ENCODE measurements at places on chromosomes 7 and 10.

DNA sequence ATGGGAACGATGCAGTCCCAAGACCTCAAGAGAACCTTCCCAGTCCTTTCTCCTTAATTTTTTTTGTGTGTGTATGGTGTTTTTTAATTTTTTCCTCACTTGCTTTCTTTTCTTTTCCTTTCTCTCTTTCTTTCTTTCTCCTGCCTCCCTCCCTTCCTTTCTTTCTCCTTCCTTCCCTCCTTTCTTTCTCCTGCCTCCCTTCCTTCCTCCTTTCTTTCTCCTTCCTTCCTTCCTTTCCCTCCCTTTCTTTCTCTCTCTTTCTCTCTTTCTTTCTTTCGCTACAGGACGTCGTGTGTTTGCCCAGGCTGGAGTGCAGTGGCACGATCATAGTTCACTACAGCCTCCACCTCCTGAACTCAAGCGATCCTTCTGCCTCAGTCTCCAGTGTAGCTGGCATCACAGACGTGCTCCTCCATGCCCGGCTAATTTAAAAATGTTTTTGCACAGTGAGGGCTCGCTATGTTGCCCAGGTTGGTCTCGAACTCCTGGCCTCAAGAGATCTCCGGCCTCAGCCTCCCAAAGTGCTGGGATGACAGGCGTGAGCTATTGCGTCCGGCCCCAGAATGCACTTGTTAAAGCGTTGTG lies 709 bp upstream of the NIPSNAP2 start:
- DNase-seq = no peak

DNA sequence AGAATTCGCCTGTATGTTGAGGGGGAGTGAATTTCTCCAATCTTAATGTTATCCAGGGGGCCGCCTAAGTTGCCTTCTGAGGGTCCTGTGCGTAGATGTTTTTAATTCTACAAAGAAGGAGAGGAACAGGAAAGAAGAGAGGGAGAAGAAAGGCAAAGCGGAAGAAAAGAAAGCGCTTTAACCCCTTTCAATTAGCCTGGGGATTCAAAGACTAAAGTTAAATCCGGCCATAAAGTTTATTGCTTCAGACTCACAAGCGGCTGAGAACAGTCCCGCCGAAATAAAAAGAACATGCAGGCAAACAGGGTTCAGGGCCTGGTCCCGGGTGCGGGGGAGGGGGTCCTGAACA lies 4.5 kb downstream of the HOXA5 start:
- no peak for DNase-seq

DNA sequence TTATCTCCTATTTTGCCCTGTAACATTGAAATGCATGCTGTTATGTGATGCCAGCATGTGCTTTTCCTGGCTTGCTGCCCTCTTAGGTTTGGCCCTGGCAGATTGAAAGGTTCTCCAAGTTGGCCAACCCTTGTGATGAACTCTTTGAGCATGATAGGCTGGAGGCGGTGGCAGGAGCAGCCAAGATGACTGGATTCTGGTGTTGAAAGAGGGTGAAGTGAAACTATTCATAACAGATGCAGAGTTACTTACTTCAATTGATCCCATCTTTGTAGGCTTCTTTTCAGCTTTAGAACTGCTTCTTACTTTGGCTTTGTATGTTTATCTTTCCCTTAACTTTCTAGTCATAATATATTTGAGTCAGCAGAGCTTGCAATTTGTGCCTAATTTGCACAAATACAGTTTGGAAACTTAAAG lies 57.6 kb downstream of the BICC1 start:
- DNase-seq = no peak

DNA sequence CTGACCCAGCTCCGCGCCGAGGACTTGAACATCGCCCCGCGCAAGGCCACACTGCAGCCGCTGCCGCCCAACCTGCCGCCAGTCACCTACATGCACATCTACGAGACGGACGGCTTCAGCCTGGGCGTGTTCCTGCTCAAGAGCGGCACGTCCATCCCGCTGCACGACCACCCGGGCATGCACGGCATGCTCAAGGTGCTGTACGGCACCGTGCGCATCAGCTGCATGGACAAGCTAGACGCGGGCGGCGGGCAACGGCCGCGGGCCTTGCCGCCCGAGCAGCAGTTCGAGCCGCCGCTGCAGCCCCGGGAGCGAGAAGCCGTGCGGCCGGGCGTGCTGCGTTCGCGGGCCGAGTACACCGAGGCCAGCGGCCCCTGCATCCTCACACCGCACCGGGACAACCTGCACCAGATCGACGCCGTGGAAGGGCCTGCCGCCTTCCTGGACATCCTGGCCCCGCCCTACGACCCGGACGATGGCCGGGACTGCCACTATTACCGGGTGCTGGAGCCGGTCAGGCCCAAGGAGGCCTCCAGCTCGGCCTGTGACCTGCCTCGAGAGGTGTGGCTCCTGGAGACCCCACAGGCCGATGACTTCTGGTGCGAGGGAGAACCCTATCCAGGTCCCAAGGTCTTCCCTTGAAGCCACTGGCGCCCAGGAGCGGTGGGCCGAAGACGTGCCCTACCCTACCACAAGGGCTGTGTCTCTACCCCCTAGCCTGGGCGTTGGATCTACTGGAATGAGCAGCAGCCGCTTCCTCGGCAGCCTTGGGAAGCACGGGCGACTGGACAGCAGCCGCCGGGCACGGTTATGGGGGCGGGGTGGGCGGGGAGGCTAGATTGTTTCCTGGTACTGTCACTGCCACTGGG lies 945 bp downstream of the ADO start:
- DNase-seq = peak; percentile 45

GRCh38 chr7:29469281-29469680 lies 94.4 kb upstream of the PRR15 start:
- DNase-seq = no peak

- DNase-seq = no peak
These were observed 64.9 kb downstream of the CFAP46 start for GRCh38 chr10:132877473-132877872.

DNA sequence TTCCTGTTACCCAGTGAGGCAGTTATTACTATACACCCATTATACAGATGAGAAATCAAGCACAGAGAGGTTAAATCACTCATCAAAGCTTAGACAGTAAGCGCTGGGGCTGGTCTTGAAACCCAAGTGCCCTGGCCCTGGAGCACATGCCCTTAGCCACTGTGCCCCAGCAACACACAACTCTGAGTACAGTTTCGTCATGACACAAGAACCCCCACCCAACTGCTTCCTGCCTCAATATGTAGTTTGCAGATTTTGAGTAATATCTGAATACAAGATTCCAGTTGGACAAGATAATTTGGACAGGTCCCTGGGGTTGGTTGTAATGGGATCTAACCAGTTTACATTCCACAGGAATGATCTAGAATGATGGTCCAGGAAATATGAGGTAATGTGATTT lies 62.8 kb downstream of the SH3PXD2A start:
- DNase-seq = no peak

DNA sequence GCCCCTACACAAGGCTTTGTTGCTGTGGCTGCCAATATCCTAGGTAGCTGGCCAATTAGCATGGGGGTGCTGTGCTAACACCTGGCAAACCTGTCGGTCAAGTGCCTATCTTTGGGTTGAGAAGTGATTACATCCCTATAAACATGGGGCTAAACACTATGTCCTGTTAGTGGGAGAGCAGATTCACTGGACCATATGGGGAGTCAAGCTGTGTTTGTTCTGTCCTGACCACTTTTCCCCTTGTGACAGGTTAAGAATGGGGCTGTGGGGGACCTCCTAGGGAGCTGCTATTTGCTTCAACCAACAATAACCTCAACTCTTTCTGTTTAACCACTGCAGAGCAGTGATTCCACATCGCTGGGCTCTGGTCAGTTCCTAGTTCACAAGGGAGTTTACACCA lies 151.5 kb upstream of the AOAH start:
- DNase-seq = no peak

DNA sequence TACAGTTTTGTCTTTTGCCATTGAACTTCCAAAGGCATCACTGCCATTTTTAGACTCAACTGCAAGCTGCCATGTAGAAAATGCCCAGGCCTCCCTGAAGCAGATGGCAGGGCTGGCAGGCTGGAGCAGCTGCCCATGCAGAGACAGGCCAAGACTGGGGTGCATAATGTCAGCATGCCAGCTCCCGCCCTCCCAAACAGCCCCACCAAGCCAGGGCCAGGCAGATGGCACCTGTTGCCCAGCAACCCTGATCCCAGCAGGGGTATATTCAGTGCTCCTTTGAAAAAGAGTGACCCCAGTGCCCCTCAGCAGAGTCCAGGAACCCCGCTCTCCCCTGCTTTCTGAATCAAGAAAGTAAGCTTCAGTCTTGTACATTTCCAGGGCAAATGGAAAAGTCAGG lies 32.6 kb downstream of the VSTM4 start:
- no peak for DNase-seq

GRCh38 chr7:142371586-142372377 lies 113.9 kb upstream of the PRSS58 start:
- DNase-seq = no peak

DNA sequence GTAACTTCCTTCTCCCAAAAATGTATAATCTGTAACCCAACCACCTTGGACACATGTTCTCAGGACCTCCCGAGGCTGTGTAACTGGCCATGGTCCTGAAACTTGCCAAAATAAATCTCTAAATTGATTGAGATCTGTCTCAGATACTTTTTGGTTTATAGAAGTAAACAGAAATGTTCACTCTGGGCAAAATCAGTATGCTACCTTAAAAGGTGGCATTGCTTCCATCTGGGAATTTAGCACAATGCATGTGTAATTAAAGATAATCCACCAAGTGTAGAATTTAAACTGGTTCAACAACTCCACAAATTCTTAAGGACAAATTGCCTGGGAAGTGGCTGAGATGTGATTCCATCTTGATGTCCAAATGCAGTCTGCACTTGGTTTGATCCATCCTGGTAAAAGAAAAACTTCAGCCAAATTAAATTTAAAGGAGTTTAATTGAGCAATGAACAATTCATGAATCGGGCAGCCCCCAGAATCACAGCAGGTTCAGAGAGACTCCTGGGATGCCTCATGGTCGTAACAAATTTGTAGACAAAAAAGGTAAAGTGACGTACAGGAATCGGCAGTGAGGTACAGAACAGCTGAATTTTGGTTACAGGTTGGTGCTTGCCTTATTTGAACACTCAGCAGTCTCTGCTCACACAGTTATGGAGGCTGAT lies 102.6 kb upstream of the PFKP start:
- DNase-seq = no peak

GRCh38 chr7:133678137-133678814 lies 425.4 kb downstream of the EXOC4 start:
- no peak for DNase-seq

GRCh38 chr10:17092986-17093803 lies 36.4 kb downstream of the CUBN start:
- DNase-seq = no peak

- DNase-seq = no peak
These were observed 93.8 kb upstream of the MTPN start for GRCh38 chr7:136070736-136071505.

- no peak for DNase-seq
These were observed 15.0 kb downstream of the KIAA1217 start for GRCh38 chr10:24223953-24224352.

DNA sequence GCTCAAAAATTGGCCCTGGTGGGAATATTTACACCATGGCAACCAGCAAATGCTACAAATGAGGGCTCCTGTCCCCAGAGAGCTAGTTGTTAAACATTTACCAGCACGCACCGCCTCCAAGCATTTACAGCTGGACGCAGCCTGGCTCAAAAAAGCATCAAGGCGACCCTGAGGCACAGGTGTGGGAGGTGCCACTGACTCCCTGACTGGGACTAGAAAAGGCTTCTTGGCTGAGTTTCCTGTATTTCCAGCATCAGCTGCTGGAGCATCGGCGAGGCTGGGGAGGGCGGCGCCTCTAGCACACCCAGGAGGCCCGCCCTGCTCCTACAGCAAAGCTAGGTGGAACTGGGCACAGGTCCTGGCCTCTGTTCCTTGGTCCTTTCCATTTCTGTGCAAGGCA lies 43.5 kb upstream of the ZRANB1 start:
- DNase-seq = no peak

- DNase-seq = no peak
These were observed 31.3 kb downstream of the PRF1 start for GRCh38 chr10:70571236-70571635.

DNA sequence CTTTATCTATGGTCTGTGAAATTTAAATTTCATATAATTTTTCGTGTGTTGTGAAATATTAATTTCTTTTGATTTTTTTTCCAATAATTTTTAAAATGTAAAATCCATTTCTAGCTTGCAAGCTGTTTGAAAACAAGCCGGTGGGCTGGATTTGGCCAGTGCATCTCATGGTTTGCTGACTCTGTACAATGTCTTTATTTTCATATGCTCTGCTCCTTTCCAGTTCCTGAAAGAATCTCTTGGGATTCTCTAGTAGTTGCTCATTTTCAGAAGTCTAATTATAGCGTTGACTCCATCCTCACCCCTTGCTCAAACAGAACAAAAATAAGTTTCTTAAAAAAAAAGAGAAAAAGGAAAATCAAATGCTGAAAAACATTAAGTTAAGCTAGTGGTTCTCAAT lies 21.4 kb downstream of the UBN2 start:
- no peak for DNase-seq

DNA sequence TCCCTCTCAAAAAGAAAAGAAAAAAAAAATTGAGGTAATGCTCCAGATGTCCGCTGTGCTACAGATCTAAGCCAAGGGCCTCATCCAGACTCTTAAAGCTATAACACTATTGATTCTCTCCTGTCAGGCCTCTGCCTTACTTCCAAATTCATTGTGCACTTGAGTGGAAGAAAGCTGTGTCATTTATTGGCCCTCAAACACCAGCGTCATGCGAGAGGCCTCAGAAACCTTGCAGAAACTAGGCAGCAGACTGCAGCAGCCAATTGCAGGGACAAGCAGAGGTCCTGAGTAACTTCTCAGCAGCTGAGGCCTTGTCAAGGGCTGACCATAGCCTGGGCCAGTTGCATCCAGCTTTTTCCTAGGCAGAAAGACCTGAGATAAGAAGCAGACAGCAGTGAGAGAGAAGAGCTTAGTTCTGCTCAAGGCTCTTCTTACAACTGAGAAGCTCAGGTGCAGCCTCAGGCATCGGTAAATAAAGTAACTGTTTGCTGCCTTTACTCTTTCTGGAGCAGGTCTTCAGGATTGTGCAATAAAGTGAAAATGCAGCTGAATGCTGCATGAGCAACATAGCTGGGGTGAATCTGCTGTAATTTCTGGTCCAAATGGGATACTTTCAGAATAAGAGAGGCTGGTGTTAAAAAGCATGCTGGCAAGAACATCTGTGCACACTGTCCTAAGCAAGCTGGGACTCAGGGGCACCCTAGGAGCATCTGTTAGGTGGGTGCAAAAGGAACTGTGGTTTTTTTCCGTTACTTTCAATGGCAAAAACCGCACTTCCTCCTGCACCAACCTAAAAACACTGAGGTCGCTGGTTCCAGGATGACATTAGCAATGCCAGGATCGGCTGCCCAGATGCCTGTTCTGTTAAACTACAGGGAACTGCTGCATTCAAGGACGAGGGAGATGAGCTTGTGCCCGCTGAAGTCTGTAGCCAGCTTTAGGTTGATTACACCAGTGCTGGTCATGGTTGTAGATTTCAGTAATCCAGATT lies 181.8 kb upstream of the PFKP start:
- peak; percentile 26 for DNase-seq

DNA sequence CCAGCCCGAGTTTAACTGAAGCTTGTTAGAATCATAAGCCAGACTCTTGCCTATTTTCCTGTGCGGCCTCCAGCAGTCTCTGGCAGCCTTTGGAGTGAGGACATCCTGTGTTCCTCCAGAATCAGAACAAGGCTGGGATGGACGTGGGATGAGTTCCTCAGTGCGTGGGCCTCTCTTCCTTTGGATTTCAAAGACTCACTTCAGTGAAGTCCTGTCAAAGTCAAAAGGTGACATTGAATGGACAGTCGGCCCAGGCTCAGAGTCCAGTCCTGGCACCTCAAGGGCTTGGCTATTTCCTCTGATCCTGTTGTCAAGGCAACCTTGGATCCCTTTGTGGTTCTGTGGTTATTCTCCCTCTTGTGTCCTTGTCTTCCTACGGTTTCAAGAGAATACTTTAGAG lies 21.4 kb upstream of the SMC3 start:
- DNase-seq = no peak

GRCh38 chr7:115113131-115113530 lies 191.2 kb downstream of the MDFIC start:
- DNase-seq = no peak
